NCI-H1436 treated with DMSO at 0.1 percent for 48 hours (cell line): ENCODE measurements at places on chromosomes 5 and 9.

GRCh38 chr5:179308563-179309382 lies 36.5 kb downstream of the ADAMTS2 start:
- DNase-seq, result no peak

GRCh38 chr5:32231241-32231640 lies 57.1 kb upstream of the GOLPH3 start:
- no peak for DNase-seq

- no peak for DNase-seq
Observed at GRCh38 chr9:78786794-78787193, 489.9 kb downstream of the PSAT1 start.

GRCh38 chr5:93894601-93895354 lies 153.4 kb upstream of the POU5F2 start:
- DNase-seq, result no peak

- DNase-seq, result no peak
Observed at GRCh38 chr5:93599001-93599379, 16.0 kb downstream of the NR2F1 start.

- no peak for DNase-seq
Observed at GRCh38 chr5:107979291-107979690, 308.6 kb upstream of the EFNA5 start.

GRCh38 chr9:28970241-28970654 lies 1397.0 kb upstream of the C9orf72 start:
- no peak for DNase-seq

- DNase-seq, result no peak
Observed at GRCh38 chr5:172380987-172381643, 73.2 kb downstream of the SH3PXD2B start.

- DNase-seq, result no peak
Observed at GRCh38 chr5:96721351-96721977, 59.3 kb downstream of the CAST start.

- DNase-seq, result no peak
Observed at GRCh38 chr9:6355728-6356127, 27.6 kb downstream of the TPD52L3 start.

DNA sequence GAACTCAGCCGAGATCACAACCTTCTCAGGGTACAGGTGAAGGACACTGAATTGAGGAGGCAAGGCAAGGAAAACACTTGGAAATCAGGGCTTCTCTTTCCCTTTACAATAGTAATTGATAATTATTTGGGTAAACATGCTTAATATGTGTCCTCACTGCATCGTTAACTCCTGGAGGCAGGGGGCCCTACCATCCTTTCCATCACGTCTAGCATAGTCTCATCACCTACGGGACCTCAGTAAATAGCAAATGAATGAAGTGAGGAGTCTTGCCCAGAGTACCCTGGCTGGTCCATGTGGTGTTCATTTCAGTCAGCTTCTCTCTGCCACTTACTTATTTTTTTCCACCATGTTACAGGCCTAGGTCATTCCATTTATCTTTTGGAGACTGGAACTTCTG lies 2.3 kb downstream of the F2RL1 start:
- DNase-seq, result no peak

GRCh38 chr5:36741128-36741527 lies 134.7 kb downstream of the SLC1A3 start:
- no peak for DNase-seq

- DNase-seq, result no peak
Observed at GRCh38 chr9:3215658-3216057, 310.1 kb downstream of the RFX3 start.

DNA sequence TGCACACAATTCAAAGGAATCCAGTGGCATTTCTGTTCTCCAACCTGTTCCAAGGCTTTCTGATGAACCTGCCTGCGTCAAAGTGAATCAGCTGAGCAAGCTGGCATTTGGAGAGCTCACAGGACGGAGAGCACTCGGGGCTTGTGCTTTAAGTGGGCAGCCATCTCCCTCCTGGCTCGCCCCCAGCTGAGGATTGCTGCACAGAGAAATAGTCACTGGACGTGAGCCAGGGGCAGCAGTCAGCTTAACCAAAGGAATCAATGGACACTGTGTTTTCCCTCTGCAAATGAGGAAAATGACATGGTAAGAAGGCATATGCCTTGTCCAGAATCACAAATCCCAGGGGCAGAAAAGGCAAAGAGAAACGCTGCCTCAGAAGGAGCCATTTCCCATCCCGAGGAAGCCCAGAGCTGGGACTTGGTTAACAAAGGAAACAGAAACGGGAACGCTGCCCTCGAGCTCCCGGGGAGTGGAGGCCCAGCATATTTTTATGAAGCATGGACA lies 299.4 kb downstream of the ZSWIM6 start:
- DNase-seq, result no peak

- DNase-seq, result no peak
Observed at GRCh38 chr5:74098456-74098855, 472.5 kb downstream of the ARHGEF28 start.

GRCh38 chr9:131892162-131892707 lies 152.4 kb upstream of the RAPGEF1 start:
- DNase-seq, result peak; percentile 9

- no peak for DNase-seq
Observed at GRCh38 chr5:87277279-87277835, 9.7 kb downstream of the RASA1 start.

- no peak for DNase-seq
Observed at GRCh38 chr9:105901514-105902109, 207.3 kb downstream of the TMEM38B start.

DNA sequence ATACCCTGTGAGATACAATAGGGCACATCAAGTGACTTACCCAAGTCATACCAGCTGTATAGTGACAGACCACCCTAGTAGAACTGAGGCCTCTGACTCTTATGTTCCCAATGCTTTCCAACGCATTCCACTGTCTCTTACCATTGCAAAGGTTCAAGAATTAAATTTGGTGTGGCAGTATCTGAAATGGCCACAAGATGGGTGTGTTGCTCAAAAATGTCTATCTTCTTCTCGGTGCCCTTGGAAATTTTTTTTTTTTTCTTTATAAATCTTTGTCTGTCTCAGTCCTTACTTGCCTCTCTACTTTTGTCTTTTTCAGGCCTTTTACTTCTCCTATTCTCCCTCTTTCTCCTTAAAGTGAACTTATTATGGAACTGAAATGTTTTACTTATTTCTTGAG lies 48.4 kb downstream of the GPR21 start:
- DNase-seq, result no peak

DNA sequence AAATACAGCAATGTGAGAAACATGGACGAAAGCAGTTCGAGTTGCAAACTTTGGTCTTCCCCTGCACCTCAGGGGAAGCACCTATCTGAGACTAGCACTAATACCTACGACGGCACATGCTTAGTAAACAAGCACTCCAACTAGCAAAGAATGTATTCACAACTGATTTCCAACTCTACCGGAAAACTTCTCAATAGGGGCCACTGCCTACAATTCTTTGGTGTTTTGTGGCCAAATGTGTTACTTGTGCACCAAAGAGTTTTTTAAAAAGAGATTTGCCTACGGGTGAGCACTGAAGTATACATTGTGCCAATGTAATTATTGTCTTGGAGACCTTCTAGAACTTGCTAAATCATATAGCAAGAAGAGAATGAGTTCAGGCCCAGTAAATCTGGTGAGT lies 12.2 kb downstream of the ENC1 start:
- no peak for DNase-seq

DNA sequence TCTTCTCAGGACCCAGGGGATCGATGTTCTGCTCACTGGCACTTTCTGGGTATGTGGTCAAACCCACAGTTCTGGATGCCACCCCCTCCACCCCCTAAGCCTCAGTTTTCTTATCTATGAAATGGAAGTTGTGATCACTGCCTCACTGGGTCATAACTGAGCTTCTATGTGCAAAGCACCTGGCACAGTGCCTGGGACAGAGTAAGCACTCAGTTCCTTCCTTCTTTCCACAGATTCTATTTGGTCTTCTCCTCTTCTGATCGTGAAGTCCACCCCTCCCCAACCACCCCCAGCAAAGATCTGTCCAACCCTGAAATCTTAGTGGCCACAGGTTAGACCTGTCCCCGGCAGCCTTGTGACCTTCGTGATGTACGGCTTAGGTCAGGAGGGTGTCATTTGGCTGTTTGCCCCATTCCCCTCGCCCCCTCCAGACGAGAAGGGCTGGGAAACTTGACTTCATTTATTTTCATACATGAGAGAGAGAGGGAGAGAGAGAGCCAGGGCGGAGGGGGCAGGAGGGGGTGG lies 181.4 kb downstream of the FGF18 start:
- DNase-seq, result no peak

GRCh38 chr9:110241260-110241857 lies 14.9 kb downstream of the TXN start:
- DNase-seq, result no peak

DNA sequence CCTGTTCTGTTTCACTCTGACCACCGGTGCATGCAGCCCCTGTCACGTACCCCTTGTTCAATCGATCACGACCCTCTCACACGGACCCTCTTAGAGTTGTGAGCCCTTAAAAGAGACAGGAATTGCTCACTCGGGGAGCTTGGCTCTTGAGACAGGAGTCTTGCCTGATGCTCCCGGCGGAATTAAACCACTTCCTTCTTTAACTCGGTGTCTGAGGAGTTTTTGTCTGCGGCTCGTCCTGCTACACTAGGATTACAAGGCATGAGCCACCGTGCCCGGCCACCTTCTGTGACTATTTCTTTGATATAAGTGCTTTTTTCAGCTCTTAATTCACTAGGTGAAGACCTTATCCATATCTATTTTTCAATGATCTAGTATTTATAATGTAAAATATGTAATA lies 167.5 kb downstream of the TTC39B start:
- no peak for DNase-seq

DNA sequence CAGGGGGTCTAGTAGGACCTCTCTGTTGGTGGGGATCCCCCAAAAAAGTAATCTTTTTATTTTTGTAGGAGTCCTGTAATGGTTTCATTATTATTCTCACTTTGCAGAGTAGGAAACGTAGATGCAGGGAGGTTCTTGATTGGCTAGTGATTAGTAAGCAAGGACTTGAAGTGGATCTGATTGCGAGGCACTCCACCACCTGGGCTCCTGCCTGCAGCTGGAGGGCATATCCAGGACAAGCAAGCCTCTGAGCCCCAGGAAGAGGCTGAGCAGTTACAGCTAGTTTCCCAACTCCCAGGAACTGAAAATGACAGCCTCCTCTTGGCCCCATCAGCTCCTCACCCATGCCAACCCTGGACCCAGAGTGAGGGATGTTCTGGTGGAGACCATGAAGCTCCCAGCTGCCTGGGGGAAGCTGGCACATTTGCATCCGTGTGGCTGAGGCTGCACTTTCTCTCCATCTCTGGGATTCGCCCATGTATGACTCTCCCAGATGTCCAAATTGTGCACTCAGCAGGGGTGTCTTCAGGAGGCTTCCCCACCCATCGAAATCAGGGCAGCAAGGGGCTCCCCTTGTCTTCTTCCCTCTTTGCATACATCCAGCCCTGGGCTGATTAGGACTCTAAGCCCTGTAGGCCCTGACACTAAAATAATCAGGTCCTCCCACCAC lies 10.2 kb downstream of the KCNIP1 start:
- no peak for DNase-seq

DNA sequence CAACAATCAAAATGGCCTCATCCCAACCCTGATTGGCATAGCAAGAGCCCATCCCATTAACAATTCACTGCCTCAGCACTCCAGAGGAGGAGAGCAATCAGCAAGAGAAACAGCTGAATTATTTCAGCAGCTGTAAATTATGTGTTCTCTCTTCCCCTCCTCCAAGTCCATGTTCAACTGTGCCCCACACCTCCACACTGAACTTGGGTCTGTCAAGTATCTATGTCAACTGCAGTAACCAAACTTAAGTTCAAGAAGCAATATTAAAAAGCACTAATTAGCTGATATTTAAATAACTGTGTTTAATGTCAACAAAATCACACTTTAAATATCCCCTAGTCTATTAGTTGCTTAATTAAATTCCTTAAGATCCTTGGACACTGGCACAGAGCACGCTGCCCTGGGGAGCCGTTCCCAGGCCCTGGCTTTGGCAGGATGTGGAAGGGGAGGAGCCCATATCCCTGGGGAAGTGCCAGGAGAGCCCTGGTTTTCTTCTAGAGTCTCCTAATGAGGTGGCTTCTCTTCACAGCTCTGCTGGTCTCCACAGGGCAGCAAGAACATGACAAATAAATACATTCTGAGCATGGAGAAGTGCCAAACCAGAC lies 50.6 kb downstream of the SIL1 start:
- no peak for DNase-seq

- no peak for DNase-seq
Observed at GRCh38 chr9:118563677-118564076, 805.6 kb downstream of the BRINP1 start.

DNA sequence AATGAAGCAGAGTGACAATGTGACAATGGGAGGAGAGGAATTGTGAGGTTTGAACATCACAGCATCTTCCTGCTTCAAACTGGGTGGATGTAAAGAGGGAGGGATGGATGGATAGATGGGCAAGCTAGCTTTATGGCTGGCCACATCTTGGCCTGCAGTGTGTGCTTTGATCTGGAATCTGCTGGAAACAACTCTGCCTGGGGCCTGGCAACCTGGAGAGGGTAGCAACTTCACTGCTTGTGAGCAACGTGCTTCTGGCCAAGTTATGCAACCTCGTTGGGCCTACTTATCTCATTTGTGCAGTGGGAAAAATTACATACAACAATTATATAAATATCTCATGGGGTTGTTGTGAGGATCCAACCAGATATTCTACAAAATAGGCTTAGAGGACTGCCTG lies 5.3 kb downstream of the IL9 start:
- no peak for DNase-seq

DNA sequence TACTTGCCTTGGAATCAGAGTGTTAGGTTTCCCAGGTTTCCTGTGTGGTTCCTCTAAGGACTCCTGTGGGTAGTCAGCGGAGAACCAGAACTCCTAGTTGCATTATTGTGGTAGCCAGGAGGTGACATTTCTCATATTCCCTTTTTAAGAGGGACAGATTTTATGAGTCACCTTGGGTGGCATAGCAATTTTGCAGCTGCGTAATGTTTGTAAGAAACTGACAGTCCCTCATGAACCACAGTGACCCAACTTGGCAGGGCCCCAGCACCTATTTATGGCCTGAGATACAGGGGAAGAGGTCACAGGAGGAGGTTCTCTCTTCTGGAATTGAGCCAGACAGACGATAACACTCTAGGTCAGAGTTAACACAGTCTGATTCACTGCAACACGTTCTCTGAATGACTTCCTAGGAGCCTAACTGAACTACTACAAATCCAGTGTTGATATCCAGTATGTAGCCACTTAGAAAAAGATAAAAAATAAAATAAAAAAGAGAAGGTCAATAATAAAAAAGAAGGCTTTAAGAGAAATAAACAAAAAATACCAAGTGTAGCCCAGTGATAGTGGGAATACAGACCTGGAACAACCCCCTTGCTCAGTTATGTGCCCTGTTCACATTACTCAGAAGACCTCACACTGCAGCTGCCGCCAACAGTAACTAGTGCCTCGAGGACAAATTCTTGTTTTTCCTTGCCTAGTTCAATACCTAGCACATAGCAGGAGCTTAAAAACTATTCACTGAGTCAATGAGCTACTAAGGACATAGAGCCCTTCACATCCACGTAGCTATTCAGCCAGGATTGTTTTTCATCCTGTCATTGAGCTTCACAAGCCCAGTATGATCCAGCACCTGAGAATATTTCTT lies 50.7 kb upstream of the VLDLR start:
- peak; percentile 6 for DNase-seq

GRCh38 chr9:114031948-114032840 lies 45.9 kb downstream of the AMBP start:
- no peak for DNase-seq

GRCh38 chr9:113317777-113318176 lies 14.6 kb upstream of the RNF183 start:
- no peak for DNase-seq
